ENCODE measurements at places on chromosomes 6 and 20. TPM values are rescaled to one million over a fixed set of nuclear protein-coding genes. Genes with fewer than 3 reads are reported as not detected.

- DNase-seq, result no peak
Measured at GRCh38 chr20:33984182-33984719, 9.5 kb upstream of the RALY start.

DNA sequence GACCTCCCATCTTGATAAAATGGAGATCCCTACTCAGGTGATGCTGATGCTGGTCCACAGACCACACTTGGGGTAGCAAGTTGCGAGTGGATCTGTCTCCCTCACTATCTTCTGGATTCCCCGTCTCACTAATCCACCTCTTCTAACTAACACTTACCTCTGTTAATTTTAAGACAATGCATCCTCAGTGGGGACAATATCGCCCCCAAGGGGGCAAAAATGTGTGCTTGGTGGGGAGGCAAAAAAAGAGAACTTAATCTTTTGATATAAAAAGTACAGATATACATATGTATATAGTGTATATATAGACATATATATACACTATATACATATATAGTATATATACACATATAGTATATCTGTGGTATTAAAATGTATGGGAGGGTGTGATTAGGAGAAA, 4.3 kb downstream of the LRFN2 start:
- no peak for DNase-seq

- no peak for DNase-seq
Measured at GRCh38 chr6:46757214-46757596, 10.5 kb downstream of the ANKRD66 start.

- peak; percentile 74 for DNase-seq
Measured at GRCh38 chr6:17392978-17393891, at the start of gene CAP2. Gene CAP2, plus strand, starts transcription at chr6:17393595. Its CDS starts 27,961 bp downstream, at chr6:17421556.

GRCh38 chr6:88804701-88805100, 158.7 kb downstream of the RNGTT start:
- no peak for DNase-seq

GRCh38 chr6:54132587-54132986, 21.3 kb downstream of the MLIP start:
- DNase-seq, result no peak

DNA sequence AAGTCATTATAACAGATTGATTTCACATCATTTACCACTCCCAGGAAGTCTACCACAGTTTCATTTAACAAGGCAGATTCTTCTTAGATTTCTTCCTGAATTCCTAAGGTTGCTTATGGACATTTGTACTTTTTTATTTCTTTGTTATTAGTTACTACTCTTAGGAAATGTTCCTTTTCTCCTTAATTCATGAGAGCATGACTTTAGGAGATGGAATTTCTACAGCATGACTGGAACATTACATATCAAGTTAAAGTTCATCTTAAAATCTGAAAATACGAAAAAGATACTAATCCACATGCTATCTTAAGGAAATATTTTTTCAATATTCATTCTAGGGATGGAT, 22.3 kb downstream of the CNKSR3 start:
- no peak for DNase-seq

DNA sequence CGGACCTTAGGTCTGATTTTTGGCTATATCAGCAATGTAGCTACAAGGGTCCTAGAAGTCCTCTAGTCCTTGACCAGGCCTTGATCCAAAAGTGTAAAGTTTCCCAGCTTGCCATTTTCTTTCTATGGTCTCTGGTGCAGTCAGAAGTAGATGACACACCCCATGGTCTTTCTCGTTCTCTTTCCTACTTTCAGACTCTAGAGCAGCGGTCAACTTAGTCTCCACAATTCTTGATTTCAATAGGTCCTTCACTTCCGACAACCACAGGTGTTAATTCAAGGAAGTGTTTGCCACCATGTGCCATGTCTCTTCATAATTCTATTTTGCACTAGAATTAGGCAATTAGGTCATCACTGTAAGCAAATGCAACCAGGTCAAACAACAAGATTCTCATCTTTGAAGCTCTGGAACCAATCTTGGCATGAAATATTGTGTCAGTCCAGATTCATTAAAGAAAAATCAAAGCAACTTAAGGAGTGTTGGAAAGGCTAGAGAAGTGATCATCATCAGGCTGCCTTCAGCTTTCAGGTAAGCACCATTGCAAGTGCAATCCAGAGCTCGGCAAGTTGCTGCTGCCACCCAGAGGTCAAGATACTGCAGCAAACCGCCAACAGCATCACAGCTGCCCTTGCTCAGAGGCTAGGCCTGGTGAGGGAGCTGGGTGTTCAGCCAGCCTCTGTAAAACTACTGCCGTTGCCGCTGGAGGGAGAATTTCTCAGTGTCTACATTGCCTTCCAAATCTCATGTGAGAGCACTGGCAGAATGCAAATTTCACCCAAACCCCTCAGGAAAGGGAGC, 5.6 kb upstream of the SYNE1 start:
- DNase-seq, result peak; percentile 19

DNA sequence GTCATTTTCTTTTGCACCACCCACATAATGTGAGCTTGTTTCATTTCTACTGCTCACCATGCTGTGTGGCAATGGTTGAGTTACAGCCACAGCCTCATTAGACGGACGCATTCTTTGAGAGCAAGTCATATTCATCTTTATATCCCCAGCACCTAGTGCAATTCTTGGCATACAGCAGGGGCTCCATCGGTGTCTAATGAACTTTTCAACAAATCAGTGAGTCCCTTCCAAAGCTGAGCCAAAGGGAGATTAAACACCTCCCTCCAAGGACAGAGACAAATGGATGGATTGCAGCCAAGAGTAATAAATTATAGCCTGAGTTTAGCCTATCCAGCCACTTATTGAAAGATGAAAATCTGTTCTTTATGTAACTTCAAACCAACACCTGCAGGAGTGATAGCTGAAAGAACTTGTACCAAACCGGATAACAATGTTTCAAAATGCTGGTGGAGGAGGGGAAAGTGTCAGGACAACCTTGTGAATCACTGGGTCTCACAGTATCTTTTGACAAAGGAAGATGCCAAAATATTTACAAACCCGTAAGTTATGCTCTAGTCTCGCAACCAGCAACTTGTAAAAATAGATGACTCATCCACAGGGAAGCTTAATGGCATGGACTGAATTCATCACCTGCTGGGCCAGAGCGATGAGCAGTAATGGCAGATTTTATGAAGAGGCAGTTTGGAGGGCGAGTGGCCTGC, 139.0 kb downstream of the PXDC1 start:
- peak; percentile 48 for DNase-seq

- DNase-seq, result no peak
Measured at GRCh38 chr20:48639899-48640298, 187.9 kb downstream of the PREX1 start.

GRCh38 chr20:187733-188132, 1.8 kb downstream of the DEFB128 start:
- DNase-seq, result no peak

DNA sequence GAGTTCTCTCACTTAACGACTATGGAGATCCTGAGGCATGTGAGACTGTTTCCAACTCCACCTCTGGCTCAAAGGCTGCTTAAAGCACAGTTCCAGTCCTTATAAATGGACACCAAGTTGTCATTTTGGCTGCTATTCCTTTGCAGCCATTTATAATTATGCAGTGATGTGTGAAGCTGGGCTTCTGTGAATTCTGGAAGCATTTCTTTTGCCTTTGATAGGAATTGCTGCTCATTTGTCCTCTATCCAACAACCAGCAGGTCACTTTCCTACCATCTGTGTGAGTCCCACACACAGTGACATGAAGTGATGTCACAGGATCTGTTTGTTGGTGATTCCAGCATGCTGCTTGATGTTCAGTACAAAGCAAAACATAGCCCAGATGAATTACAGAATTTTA, 28.5 kb upstream of the EFHC1 start:
- no peak for DNase-seq

GRCh38 chr6:19180348-19181072, 656.7 kb upstream of the ID4 start:
- DNase-seq, result no peak

- DNase-seq, result peak; percentile 58
Measured at GRCh38 chr6:150891888-150892485, 26.5 kb downstream of the MTHFD1L start.

GRCh38 chr20:52226370-52226769, 34.8 kb upstream of the ZFP64 start:
- DNase-seq, result no peak

DNA sequence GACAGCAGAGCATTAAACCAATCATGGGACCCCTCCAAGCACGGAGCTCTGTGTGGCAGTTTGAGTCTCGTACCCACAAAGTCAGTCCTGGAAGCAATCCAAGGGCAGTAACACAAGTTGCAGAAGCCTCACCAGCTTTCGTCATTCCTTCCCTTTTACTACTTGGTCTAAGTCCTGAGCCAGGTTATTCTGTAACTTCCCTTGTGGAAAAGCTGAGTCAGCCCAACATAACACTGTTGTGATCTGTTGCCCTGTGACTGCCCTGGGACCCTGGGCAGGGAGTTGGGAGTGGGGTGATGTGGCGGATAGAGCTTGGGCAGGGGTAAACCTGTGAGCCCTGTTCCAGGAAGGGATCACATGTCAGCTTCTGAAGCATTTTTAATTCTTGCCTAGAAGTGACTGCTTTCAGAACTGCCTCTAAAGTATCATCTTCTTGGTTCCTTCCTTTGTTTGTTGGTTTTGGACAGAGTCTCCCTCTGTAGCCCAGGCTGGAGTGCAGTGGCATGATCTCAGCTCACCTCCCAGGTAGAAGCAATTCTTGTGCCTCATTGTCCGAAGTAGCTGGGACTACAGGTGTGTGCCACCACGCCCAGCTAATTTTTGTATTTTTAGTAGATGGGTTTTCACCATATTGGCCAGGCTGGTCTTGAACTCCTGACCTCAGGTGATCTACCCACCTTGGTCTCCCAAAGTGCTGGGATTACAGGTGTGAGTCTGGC, 183.7 kb upstream of the JAG1 start:
- no peak for DNase-seq

GRCh38 chr6:156928126-156928525, 150.9 kb downstream of the ARID1B start:
- no peak for DNase-seq

DNA sequence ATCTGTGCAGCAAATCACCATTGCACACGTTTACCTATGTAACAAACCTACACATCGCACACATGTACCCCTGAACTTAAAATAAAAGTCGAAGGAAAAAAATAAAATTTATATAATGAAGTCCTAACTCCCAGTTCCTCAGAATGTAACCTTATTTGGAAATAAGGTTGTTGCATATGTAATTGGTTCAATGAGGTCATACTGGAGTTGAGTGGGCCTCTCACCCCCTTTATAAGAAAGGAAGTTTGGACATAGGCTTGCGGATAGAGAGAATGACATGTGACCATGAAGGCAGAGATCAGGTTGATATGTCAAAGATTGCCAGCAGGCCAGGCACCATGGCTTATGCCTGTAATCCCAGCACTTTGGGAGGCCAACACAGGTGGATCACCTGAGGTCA, 16.1 kb upstream of the ZBTB22 start:
- no peak for DNase-seq

- no peak for DNase-seq
Measured at GRCh38 chr6:103000688-103001087, 1607.2 kb downstream of the GRIK2 start.

The COL12A1 gene
- total RNA-seq, result 12.5 TPM

The FNDC11 gene
- total RNA-seq, result 10.6 TPM

The RAMACL gene
- 0.52 TPM for total RNA-seq

The TAGAP gene
- not detected for total RNA-seq

The PRR18 gene
- total RNA-seq, result not detected

The PERP gene
- 93.0 TPM for total RNA-seq

The TDRD6 gene
- total RNA-seq, result 0.57 TPM

The PRPH2 gene
- total RNA-seq, result not detected

The BFSP1 gene
- 13.8 TPM for total RNA-seq

The TCP11 gene
- total RNA-seq, result not detected

The GSTA1 gene
- not detected for total RNA-seq

All from PC-9 (cell line).